ENCODE measurements at places on chromosomes 2 and 18.

DNA sequence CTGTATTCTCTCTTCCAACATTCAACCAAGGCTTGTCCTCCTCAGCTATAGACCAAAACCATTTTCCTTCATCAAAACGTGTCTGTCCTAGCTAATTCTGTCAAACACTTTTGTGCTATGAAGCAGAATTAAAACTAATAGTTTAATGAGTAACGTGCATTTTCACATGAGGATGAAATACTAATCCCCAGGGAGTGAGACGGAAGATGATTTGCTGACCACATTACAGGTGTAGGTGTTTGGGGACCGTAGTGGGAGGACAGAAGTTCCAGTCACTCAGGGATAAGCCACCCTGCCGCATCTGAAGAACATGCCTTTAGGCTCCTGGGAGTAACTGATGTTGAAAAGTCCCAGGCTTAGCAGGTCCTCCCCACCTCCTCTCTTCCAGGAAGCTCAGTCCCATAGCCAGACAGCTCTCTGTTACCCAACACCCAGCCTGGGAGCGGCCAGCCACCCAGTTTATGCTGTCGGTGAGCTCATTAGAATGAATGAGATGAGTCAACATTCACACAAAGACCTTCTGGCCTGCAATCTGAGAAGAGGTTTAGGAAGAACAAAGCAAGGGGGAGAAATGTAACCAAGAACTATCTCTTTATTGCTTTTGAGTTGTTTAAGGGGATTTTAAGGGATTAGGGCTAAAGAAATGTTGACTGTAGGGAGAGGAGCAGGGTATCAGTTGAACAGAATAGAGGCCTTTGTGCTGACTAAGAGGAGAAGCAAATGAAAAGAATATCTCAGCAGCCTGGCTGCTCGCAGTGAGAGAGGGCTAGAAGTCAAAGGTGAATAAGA is 122.5 kb downstream of the FOXI3 start:
- DNase-seq: peak; percentile 86

- no peak for DNase-seq
These were observed 32.2 kb downstream of the SPATS2L start for GRCh38 chr2:200338692-200339091.

- no peak for DNase-seq
These were observed 245.8 kb downstream of the SOX11 start for GRCh38 chr2:5937851-5938565.

DNA sequence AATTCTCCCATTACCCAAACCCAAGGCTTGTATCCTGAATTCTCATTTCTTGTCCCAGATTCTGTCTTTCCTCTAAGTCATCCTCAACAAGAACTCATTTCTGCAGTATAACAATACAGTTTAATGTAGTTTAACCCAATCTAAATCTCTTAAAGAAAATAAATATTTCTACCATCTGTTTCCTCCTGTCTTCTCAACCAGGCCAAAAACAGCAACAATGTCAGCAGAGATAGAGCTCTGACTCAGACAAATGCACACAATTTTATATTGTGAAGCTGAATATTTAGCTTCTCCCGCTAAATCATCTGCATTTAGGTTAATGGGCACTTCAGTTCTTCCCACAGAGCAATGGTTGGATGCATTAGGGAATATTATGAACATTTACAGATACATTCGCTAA is 35.7 kb upstream of the KYNU start:
- DNase-seq: peak; percentile 33

DNA sequence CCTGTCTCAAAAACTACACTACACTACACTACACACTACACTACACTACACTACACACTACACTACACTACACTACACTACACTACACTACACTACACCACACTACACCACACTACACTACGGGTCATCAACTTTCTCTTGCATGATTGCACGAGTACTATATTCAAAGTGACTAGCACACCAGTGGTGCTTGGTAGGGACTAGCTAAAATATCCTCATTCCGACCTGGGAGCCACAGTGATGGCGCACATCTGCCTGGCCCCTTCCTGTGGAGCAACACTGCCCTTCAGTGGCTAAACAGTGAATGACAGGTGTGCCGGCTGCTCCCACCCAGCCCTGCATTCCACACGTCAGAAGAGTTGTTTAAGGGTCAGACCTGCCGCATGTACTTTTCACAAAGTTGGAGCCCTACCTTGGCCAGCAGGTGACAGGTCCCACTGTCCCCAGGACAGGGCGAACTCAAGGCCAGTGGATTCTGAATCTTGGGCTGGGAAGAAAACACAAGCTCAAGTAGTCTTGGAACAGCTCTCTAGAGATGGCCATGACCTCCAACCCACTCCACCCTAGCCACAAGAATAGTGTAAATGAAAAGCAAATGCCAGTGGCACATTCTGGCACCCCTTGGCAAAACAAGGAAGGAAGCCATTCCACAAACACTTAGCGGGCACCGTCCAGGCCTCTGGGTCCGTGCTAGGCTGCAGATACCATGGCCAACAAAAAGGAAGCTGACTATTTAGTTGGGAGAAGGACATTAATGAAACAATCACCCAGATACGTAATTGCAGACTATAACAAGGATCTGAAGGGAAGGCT is 79.7 kb upstream of the MSH2 start:
- DNase-seq: peak; percentile 62

DNA sequence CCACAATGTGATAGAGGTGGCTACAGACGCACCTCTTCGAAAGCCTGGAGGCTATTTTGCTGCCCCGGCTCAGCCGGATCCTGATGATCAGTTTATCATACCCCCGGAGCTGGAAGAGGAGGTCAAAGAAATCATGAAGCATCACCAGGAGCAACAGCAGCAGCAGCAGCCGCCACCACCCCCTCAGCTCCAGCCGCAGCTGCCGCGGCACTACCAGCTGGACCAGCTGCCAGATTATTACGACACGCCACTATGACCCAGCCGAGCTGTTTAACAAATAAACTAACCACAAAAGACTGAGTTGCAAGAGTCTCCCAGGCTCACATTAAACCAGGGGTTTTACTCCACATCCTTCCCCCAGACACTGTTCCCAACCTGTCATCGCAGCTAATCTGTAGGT is 263.8 kb downstream of the PHLPP1 start:
- peak; percentile 94 for DNase-seq

Measured in iris pigment epithelial cell (primary cell).